Upper lobe of left lung (tissue), 6 donors: ENCODE measurements at places on chromosomes 5 and 9. TPM values are rescaled to one million over a fixed set of nuclear protein-coding genes. Genes with fewer than 3 reads are reported as not detected.

HRH2 gene
- 6.2 TPM for total RNA-seq

- DNase-seq = no peak
Measured at GRCh38 chr9:106976772-106977171, 113.8 kb downstream of the ZNF462 start.

SMIM27 gene
- 9.6 TPM for total RNA-seq

GRCh38 chr5:181105391-181106025 is 25.5 kb downstream of the OR2V1 start:
- DNase-seq = no peak

GRCh38 chr9:94993160-94993820 is 266.8 kb downstream of the AOPEP start:
- no peak for DNase-seq

- no peak for DNase-seq
Measured at GRCh38 chr5:97501965-97502305, 318.9 kb upstream of the RIOK2 start.

DNA sequence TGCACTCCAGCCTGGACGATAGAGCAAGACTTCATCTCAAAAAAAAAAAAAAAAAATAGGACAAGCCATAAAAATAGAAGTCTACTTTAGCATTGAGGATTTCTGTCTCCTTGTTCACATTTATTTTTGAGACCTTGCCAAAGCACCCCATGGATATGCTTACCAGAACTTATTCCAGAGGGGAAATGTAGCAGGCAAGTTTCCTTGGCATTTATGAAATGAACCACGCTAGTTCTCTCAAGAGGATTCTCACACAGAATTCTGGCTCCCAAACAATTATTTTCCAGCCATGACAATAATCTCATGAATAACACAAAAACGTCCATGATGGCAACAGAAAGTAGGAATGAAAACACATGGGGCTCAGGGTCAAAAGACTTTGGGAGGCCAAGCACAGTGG is 23.4 kb upstream of the GPX8 start:
- no peak for DNase-seq

DNA sequence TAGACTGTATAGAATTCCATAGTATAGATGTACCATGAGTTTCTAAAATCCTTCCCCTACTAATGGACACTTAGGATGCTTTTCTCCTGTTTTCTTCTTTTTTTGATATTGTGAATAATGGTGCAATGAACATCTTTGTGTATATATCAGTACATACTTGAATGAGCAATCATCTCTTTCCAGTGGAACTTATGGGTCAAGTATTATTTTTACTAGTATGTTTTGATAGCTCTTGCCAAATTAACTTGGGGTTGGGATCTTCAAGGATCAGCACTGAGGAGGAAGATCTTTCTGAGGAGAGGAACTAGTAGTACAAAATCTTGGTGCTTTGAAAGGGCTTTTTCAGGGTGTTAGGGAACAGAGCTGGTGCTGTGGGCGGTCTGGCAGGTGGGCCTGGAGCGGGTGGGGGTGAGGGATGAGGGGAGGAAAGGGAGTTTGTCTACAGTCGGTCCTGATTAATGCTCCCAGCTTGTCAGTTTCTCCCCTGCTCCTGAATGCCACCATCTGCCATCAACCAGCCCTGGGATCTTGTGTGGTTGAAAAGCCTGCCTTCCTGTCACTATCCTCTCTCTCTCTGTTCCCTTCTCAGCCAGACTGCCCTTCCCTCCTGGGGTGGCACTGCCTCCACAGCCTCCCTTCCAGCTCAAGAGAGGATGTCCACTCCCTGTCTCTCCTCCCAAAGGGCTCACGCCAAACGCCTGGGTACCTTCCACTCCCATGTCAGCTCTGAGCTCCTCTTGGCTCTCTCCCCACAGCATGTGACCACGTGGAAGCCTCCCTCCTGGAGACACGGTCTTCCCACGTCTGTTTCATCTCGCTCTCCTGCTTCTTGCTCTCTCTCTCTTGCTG is 185.9 kb downstream of the DAB2IP start:
- DNase-seq = peak; percentile 12

PTGES gene
- total RNA-seq = 1.6 TPM

- no peak for DNase-seq
Measured at GRCh38 chr9:99628285-99628684, 193.4 kb upstream of the NR4A3 start.

WHRN gene
- 5.2 TPM for total RNA-seq

GRCh38 chr9:104900324-104900723 is 27.6 kb downstream of the ABCA1 start:
- no peak for DNase-seq

DNA sequence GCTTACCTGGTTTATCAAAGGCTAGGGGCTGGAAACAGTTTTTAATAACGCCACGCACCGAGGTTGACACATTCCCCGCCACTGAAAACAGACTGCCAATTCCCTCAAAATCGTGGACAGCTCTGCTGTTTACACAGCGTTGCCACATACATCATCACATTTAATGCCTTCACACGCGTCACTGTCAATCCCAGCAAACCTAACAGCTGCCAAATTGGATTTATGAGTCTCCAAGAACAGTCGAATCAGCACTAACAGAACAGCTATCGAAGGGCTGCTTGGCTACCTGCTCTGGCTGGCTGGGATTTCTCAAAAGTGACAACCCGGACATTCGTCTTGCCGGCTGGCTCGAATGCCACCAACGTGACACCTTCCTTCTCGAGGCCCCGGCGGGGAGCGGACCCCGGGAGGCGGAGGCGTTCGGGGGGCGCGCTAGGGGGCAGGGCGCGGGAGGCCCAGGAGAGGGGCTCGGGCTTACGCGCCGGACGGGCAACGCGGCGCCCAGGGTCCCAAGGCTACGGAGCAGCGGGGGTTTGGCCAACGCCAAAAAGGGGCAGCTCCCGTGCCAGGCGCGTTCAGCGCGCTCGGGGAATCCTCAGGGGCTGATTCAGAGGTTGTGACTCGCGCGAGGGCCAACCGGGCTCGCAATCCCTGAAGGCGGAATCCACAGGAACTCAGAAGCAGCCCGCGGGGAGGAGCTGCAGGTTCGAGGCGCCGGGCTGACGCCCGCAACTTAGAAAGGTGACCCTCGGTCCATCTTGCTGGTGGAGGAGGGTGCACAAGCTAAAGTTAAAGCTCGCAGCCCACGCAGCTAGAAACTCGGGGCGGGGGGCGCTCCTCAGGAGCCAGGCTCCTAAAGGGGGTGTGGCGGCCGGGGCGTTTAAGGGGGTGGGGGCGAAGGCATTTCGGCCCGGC is 1.2 kb downstream of the CDC14B start:
- peak; percentile 26 for DNase-seq

GRCh38 chr9:34545497-34545896 is 22.7 kb upstream of the ENHO start:
- DNase-seq = no peak

DNA sequence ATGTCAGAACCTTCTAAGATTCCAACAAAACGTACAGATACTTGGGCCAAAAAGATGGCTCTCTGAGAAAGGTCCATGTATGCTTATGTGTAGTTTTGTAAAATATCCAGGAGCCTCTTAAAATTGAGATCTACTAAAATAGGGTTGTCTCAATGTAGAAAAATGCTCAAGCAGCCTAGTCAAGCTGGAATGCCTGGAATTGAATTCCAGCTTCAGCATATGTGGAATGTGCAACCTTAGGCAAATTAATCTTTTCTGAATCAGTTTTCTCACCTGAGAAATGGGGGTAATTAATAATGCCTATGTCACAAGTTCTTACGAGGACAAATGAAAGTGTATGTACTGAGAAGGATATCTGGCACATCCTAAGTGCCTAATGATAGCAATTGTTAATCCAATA is 662.4 kb downstream of the DTWD2 start:
- DNase-seq = no peak

CHD1 gene
- 25.1 TPM for total RNA-seq

NRARP gene
- total RNA-seq = 3.1 TPM

- DNase-seq = no peak
Measured at GRCh38 chr9:97186493-97186892, 121.0 kb upstream of the CCDC180 start.

- no peak for DNase-seq
Measured at GRCh38 chr9:120909904-120910303, 16.7 kb downstream of the TRAF1 start.

HRCT1 gene
- 10.2 TPM for total RNA-seq

DNA sequence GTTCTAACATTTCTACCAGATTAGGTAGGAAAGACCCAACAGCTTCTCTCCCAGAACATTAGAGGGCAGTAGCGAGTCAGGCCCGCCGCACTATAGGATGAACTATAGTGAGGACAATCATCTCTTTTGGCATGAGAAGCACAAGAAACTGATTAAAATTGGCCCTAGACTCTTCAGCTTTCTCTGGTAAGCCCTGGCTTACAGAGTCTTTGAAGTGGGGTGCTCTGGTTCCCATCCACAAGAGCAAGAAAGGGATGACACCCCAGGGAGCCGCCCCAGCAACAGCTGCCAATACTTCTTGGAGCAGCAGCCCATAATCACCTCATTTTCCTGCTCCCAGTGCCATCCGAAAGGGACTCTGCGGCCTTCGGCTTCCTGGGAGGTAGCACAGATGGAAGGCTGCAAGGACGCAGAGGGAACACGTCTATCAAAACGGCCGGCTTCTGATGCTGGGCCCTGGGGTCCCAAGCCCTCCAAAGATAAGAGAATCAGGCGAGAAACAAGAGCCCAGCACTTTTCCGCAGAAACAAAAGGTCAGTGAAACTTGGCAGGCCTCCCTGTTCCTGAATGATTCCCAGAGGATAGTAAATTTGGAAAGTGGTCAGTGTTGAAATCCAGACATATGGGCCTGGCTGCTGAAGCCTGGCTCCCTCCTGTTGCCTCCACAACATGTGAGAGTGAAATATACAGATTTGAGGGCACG is 69.3 kb downstream of the HSD17B3 start:
- DNase-seq = no peak

- no peak for DNase-seq
Measured at GRCh38 chr9:14179449-14179848, 134.5 kb downstream of the NFIB start.

RLN2 gene
- total RNA-seq = 5.2 TPM

C1QTNF3 gene
- 11.0 TPM for total RNA-seq

- no peak for DNase-seq
Measured at GRCh38 chr5:109614301-109614700, 75.4 kb upstream of the MAN2A1 start.

GRCh38 chr5:116271446-116272025 is 186.7 kb downstream of the COMMD10 start:
- no peak for DNase-seq

ACTBL2 gene
- not detected for total RNA-seq

SEC16A gene
- 89.1 TPM for total RNA-seq
